AG04450 (cell line): ENCODE measurements at places on chromosomes 11 and 22. TPM values are rescaled to one million over a fixed set of nuclear protein-coding genes. Genes with fewer than 3 reads are reported as not detected.

The NDUFA6 gene
- polyA plus RNA-seq: 90.4 and 103 TPM in 2 replicates

The ABCG4 gene
- 0.21 and 0.30 TPM in 2 replicates for polyA plus RNA-seq

The MMP26 gene
- 0.07 TPM in 1 of 2 replicates, not detected in the other for polyA plus RNA-seq

The ANO1 gene
- polyA plus RNA-seq: 10.3 and 11.3 TPM in 2 replicates

The MN1 gene
- 2.7 and 4.4 TPM in 2 replicates for polyA plus RNA-seq

The C11orf97 gene
- polyA plus RNA-seq: not detected in 2 replicates

The SLC22A12 gene
- polyA plus RNA-seq: not detected in 2 replicates

The PRRG4 gene
- not detected in 2 replicates for polyA plus RNA-seq

The TUBA8 gene
- 2.7 and 3.0 TPM in 2 replicates for polyA plus RNA-seq

The THRSP gene
- not detected in 2 replicates for polyA plus RNA-seq
